Placental pericyte (primary cell): ENCODE measurements at places on chromosomes 16 and 17. TPM values are rescaled to one million over a fixed set of nuclear protein-coding genes. Genes with fewer than 3 reads are reported as not detected.

KRTAP9-8 gene
- total RNA-seq = not detected in 2 replicates

SEZ6 gene
- total RNA-seq = not detected in 2 replicates

ZG16 gene
- not detected in 2 replicates for total RNA-seq

PRSS8 gene
- not detected in 2 replicates for total RNA-seq

PRR35 gene
- 0.14 TPM in 1 of 2 replicates, not detected in the other for total RNA-seq

RPL19 gene
- 1,114 and 2,604 TPM in 2 replicates for total RNA-seq

SPPL2C gene
- total RNA-seq = not detected in 2 replicates

MYOCD gene
- total RNA-seq = under 0.01 and 4.7 TPM in 2 replicates

TMEM204 gene
- total RNA-seq = 9.6 and 39.7 TPM in 2 replicates

ITGB3 gene
- 64.6 and 125 TPM in 2 replicates for total RNA-seq

LGALS9 gene
- 3.0 and 3.3 TPM in 2 replicates for total RNA-seq

HEATR9 gene
- not detected in 2 replicates for total RNA-seq

ATP1B2 gene
- total RNA-seq = not detected in 2 replicates

DPEP2 gene
- total RNA-seq = not detected in 2 replicates

CRHR1 gene
- total RNA-seq = not detected in 2 replicates

CORO6 gene
- total RNA-seq = 2.0 TPM in 2 replicates

PABPN1L gene
- total RNA-seq = not detected in 2 replicates

ZFP3 gene
- total RNA-seq = 1.1 and 1.8 TPM in 2 replicates

MTSS2 gene
- total RNA-seq = 49.2 and 76.6 TPM in 2 replicates

DNASE1L2 gene
- 0.86 and 1.1 TPM in 2 replicates for total RNA-seq

CCL14 gene
- not detected in 2 replicates for total RNA-seq

CHD9NB gene
- 1.6 and 1.8 TPM in 2 replicates for total RNA-seq

CRISPLD2 gene
- 26.9 and 127 TPM in 2 replicates for total RNA-seq

TEKT5 gene
- total RNA-seq = under 0.01 TPM in 1 of 2 replicates, not detected in the other

CBX2 gene
- 1.5 and 3.4 TPM in 2 replicates for total RNA-seq

SLC35G6 gene
- not detected in 2 replicates for total RNA-seq

CDH5 gene
- 0.57 TPM in 1 of 2 replicates, not detected in the other for total RNA-seq

NPIPB8 gene
- total RNA-seq = not detected in 2 replicates

PTGES3L gene
- total RNA-seq = 0.66 and 1.9 TPM in 2 replicates

KRTAP3-3 gene
- total RNA-seq = not detected in 2 replicates

CCDC78 gene
- total RNA-seq = 1.1 and 3.1 TPM in 2 replicates

P2RX5 gene
- total RNA-seq = 0.44 and 2.0 TPM in 2 replicates

FBXW10 gene
- under 0.01 TPM in 2 replicates for total RNA-seq
